ENCODE measurements at places on chromosomes 1 and 21.

DNA sequence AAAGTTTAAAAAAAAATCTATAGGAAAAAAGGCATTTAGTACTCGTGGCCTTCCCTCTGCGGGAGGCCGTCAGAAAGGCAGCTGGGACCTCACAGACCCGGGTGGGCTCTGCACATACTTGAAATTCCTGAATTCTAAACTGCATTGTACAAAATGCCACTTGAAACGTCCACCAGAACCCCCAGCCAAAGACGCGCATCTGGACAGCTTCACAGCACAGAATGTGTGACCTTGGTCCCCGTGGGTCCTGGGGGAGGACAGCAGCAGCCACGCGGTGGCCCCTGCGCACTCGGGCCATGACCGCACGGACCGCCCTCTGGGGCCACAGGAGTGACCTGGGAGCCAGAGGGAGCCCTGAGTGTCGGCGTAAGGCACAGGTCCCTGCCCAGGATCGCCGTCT is 20.6 kb upstream of the MRPS14 start:
- DNase-seq = no peak

- DNase-seq = no peak
These were observed 4.5 kb downstream of the TMEM125 start for GRCh38 chr1:43274125-43274803.

DNA sequence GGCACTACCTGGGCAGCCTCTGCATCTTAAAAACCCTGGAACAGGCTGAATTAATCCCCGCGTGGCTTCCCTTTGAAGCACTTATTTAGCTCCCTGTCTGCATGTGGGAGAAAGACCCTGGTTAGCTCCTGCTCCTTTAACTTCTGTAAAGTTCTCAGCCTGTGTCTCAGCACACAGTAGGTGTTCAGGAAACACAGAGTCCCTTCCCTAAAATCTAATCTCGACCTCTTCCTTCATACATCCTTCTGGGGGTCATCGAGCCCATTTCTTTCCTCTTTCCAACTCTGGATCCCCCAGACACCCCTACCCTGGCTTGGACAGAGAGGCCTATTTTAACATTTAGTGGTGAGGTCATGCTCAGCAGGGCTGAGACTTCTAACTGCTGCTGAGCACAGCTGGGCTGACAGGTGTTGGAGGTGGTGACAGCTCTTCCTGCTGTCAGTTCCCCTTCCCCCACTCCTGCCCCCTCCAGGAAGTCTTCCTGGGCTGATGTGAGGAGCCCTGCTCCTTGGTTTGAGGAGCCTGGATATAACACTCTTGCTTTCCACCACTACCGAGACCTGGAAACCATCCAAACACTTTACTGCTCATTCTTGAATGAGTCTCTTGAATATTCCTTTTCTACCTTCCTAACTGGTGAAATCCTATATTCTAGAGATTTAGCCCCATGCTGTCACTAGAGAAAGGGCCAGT is 5.3 kb downstream of the E2F2 start:
- DNase-seq = no peak

GRCh38 chr1:204726478-204726877 is 40.9 kb upstream of the LRRN2 start:
- DNase-seq = no peak

DNA sequence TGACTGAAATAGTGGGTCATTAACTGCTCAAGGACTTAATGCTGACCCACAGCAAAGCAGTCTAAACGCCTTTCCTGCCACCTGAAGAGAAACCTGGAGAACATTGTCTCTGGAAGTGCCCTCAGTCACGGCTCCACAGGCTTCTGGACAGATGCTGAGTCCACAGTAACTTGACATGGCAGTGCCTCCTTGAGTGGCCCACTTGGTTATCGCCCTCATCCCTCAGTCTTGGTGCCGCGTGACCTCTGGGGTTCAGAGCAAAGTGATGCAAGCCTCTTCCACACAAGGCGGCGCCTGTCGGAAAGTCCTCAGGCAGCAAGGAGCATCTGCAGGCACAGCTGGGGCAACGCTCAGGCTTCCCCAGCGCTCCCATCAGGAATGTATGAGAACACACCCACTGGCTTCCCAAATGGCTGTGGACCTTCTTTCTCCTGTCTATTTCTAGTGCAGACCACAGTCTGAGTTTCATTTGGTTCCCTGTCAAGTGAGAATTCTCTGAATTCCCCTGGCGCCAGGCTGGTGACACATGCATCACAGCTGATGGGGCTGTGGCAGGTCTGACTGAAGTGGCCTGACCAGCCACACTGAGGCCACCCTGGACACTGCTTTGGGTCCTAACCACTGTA is 13.0 kb upstream of the ANGPTL7 start:
- no peak for DNase-seq

GRCh38 chr1:189237008-189237407 is 1240.7 kb downstream of the BRINP3 start:
- DNase-seq = no peak

- no peak for DNase-seq
These were observed 2.1 kb downstream of the PRDM15 start for GRCh38 chr21:41876928-41877652.

DNA sequence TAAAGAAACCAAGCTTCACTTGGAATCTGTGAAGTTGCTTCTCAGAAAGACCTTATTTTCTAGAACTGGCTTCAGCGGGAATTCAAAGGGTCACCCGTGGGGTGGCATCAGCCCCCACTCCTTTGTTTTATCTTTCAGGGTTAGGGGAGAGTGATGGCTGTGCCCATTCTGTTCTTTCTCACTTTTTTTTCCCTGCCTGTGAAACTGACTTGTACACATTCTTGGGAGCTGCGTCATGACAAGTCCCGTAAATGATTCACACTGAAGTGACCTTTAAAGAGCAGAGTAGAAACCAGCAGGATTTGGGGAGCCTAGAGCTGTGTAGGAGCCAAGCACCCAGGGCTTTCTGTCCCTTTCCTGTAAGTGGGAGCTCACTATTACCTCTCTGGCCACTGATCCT is 43.8 kb downstream of the SLC44A3 start:
- DNase-seq = no peak

DNA sequence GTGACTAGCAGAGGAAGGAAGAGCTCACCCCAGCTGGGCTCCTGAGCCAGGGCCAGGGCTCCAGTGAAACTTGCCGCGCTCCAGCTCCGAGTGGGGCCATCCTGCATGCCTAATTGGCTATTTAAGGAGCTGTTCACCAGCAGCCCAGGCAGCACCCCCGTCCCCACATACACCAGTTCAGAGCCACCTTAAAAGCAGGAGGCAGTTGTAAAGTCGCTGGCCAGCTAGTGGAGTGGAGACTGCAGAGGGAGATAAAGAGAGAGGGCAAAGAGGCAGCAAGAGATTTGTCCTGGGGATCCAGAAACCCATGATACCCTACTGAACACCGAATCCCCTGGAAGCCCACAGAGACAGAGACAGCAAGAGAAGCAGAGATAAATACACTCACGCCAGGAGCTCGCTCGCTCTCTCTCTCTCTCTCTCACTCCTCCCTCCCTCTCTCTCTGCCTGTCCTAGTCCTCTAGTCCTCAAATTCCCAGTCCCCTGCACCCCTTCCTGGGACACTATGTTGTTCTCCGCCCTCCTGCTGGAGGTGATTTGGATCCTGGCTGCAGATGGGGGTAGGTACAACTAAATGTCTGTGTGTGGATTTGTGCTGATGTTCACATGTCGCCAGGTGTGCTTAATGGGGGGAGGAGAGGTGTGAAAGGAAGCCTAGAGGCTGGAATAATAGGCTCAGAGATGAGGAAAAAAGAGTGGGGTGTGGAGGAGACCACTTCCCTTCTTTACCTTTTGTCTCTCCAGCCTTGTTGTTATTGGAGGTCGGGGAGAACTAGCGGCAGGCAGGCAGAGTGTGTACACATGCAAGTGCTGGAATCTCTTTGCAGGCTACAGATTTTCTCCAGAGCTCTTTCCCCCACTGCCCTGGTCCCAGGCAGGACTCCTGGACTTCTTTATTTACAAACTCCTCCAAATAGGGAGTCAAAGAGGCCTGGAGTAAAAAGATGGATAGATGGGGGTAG is at the start of gene CA14:
TSS of gene CA14 (plus strand) at position 151 of the 962 bp plus-strand sequence. CDS start at position 506, 355 bp downstream.
- no peak for DNase-seq

GRCh38 chr1:17232759-17233661 is 15.9 kb upstream of the PADI3 start:
- no peak for DNase-seq

- no peak for DNase-seq
These were observed 16.0 kb downstream of the ABCA4 start for GRCh38 chr1:94104776-94105580.

DNA sequence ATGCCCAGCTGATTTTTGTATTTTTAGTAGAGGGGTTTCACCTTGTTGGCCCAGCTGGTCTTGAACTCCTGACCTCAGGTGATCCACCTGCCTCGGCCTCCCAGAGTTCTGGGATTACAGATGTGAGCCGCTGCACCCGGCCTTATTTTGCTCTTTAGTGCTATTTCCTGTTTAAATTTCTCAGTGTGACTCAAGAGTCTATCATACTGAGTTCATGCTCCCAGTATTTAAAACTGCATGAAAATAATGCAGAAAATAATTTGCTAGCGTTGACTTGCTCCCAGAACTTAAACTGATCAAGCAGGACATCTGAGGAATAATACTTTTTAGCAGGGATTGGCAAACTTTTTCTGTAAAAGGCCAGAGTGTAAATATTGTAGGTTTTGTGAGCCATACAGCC is 86.4 kb upstream of the C1orf21 start:
- DNase-seq = no peak

GRCh38 chr1:21332554-21333311 is 42.5 kb upstream of the ECE1 start:
- DNase-seq = no peak

GRCh38 chr1:183808296-183809027 is 3.5 kb downstream of the RGL1 start:
- DNase-seq = no peak

DNA sequence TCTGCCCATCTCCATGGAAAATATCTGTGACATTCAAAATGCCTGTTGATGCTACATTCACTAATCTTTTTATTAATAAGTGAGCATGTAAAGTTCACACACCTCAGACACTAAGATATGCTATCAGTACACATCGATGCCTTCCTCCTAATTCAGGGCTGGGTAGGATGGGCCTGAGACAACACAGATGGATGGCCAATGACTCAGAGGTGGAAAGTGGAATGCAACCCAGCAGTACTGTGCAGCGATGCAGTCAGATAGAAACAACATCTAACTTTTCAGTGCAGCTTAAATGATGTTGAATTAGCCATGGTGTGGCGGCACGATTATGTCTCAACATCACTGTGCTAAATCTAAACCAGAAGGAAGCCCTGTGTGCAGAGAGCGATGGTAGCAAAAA is 161.6 kb upstream of the KCNJ15 start:
- no peak for DNase-seq

DNA sequence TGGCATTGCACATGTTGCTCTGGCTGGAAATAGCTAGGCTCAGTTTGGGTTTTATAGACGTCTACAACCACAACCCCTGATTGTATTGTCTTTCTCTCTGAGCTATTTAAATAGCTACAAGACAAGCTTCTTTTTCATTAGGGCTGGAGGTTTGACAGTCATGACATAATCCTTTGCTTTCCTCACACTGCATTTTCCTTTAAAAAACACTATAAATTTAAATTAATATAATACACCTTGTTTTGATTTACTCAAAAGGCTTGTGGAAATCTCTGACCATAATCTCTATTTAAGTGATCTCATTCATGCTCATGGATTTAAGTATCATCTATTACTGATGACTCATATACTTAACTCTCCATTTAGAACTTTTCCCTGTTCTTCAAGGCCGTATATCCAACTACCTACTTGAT is 50.4 kb upstream of the PTGFR start:
- no peak for DNase-seq

DNA sequence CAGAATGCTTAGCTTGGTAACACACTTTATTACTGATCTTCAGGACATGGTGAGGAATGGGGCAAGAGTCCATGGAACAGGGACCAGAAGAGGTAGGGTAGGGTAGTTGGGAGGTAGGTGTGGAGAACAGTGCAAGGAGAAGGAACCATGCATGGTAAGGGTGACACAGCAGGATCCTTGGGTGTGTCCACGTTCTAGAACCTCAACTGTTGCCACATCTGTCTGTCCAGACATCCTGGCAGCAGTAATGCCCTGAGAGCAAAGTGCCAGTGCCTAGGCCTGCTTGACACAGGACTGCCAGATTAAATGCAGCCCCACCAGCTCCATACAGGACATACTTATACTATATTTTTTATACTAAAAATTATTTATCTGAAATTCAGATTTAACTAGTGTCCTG is 13.9 kb downstream of the DMAP1 start:
- DNase-seq = no peak
